ENCODE measurements at places on chromosomes 6 and 20. TPM values are rescaled to one million over a fixed set of nuclear protein-coding genes. Genes with fewer than 3 reads are reported as not detected.

Gene ANGPT4
- 0.20 TPM for total RNA-seq

Gene NANP
- 2.8 TPM for total RNA-seq

Gene ARMC12
- total RNA-seq = 1.1 TPM

Gene MCHR2
- not detected for total RNA-seq

Gene CSNK2B
- 108 TPM for total RNA-seq

Gene RBL1
- 4.6 TPM for total RNA-seq

Gene ZNF322
- total RNA-seq = 31.8 TPM

Gene HLA-DRA
- 375 TPM for total RNA-seq

Gene RPS18
- total RNA-seq = 1,438 TPM

Gene EEF1A2
- total RNA-seq = 56.3 TPM

Gene PAX1
- total RNA-seq = not detected

Gene RAB44
- 0.75 TPM for total RNA-seq

Gene ZNF831
- total RNA-seq = 1.4 TPM

Gene NHSL1
- total RNA-seq = 44.3 TPM

Gene LPA
- 1.3 TPM for total RNA-seq

Gene APCDD1L
- 1.1 TPM for total RNA-seq

Gene KIF25
- total RNA-seq = 0.43 TPM

Gene GMEB2
- total RNA-seq = 12.1 TPM

Gene ZNF311
- 2.8 TPM for total RNA-seq

Gene PLCB1
- 19.0 TPM for total RNA-seq

Gene KCNQ5
- total RNA-seq = 2.3 TPM

Gene SFTA2
- total RNA-seq = 149 TPM

Gene LY6G6F
- total RNA-seq = not detected

Gene SUPT3H
- total RNA-seq = 5.1 TPM

Gene TEAD3
- total RNA-seq = 45.3 TPM

Gene DYNLT2
- 1.5 TPM for total RNA-seq

Gene WFDC5
- total RNA-seq = not detected

Gene PRR18
- not detected for total RNA-seq

Gene TJAP1
- total RNA-seq = 41.0 TPM

Gene GPSM3
- 19.6 TPM for total RNA-seq

Gene FOXS1
- total RNA-seq = 1.6 TPM

Gene CARMIL1
- 38.6 TPM for total RNA-seq

Gene GHRH
- total RNA-seq = not detected

Gene KIAA1755
- total RNA-seq = 7.1 TPM

Gene LEMD2
- total RNA-seq = 68.4 TPM

Gene BEND6
- total RNA-seq = 0.95 TPM

Gene TNFRSF21
- 64.7 TPM for total RNA-seq

Gene SRSF12
- 2.2 TPM for total RNA-seq

Gene PRKN
- 9.3 TPM for total RNA-seq

Gene F13A1
- total RNA-seq = 55.1 TPM

Gene CYP21A2
- 1.3 TPM for total RNA-seq

Gene SLC13A3
- 1.5 TPM for total RNA-seq

Gene C6orf141
- total RNA-seq = 70.0 TPM

Gene EDN3
- 7.7 TPM for total RNA-seq

Gene ZNF391
- total RNA-seq = 1.9 TPM

Gene OLIG3
- total RNA-seq = not detected

Gene MEP1A
- total RNA-seq = not detected

Gene LHFPL5
- 0.69 TPM for total RNA-seq

Gene SLC22A16
- total RNA-seq = not detected

Measured in mucosa of gallbladder (tissue), 1 donor.